ENCODE measurements at places on chromosomes 6 and 20.
A peak's percentile ranks its signal among the peaks of the same experiment; 100 is the strongest.

GRCh38 chr6:14053811-14054210 lies 63.8 kb upstream of the CD83 start:
- DNase-seq, result no peak

GRCh38 chr6:122790028-122790422 lies 967 bp downstream of the SMPDL3A start:
- no peak for DNase-seq

DNA sequence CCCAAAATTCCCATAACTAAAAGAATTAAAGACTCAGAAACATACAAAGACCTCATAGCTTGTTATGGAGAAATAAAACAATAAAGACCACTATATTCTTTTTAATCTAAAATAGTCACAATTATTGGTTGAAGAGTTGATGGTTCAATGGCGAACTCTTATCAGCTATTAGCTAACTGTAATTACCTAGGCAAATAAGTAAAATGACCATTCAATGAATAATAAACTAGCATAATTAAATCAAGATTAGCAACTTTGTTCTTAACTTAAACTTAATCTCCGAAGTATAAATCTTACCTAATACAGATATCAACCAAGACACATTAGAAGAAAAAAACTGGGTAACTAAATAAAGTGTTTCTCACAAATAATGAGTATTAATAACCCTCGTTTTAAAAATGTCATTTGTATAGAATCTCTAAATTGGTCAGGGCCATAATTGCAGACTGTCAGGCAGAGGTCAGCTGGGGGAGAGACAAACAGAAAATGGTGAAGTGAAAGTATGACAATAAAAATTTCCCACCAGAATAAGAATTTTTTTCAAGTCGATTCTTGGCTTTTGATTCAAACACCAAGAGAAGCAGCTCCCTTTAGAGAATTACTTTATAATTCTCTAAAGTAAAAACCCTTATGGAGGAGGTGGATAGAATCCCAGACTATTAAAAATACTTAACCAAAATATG lies 1.7 kb downstream of the FKBP5 start:
- DNase-seq, result no peak

DNA sequence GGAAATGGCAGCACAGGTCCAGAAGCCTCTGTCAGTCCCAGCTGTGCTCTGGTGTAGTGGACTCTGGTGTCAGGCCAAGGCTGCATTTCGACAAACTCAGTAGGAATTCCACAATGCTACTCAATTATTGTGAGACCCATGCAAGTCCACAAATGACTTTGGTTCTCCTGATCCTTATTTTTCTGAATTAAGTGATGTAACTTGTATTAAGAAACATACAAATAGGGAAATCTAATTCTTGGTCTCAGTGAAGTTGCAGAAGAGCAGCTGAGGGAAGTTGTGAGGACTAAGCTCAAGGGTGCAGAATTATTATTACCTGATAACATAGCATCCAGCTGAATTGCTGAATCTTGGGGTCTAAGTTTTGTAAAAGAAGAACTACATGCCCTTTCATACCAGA lies 116.8 kb downstream of the MAFB start:
- DNase-seq, result no peak

DNA sequence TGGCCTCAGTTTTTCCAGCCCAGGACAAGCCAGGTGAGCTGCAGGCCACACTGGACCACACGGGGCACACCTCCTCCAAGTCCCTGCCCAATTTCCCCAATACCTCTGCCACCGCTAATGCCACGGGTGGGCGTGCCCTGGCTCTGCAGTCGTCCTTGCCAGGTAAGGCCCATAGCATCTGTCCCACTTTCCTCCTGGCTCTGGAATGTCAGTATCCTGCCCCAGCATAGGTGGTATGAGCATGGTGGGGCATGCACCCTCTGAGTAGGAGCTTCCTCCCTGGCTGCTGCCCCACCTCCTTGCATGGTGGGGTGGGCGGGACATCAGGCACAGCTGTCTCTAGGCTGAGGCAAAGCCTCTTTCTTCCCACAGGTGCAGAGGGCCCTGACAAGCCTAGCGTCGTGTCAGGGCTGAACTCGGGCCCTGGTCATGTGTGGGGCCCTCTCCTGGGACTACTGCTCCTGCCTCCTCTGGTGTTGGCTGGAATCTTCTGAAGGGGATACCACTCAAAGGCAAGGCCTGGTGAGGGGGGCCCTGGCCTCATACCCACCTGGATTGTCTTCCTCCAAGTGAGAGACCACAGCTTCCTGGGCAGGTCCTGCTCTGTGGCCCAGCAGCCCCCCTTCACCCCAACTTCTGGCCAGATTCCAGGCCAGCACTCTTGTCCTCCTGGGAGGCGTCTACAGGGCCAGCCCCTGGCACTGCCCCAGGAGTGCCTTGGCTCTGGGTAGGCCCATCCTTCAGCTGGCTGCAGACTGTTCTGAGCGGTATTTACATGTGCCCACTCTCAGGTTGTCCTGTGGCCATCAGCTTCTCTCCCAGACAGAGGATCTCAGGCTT lies 9.1 kb downstream of the PI16 start:
- DNase-seq, result peak; percentile 39

DNA sequence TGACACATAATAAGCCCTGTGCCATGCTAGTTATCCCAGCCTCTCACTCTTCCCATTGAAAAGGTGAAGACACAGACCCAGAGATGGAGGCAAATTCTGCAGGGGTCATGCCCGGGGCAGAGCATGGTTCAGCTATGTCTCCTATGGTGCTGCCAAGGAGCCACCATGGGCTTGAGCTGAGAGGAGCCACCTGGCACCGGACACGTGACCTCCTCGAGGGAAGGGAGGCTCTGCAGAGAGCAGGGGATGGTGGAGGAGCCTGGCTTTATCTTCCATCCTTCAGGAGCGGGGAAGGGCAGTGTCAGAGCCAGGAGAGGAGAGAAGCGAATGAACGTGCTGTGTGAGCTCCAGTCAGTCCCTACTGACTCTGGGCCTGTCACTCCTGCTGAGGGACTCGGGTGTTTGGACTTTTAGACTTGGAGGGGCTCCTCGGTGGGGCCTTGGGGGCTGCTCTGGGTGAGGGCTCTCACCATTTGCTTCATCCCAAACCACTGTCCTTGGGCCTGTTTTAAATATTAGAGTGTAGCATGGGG lies 11.1 kb upstream of the CCN5 start:
- DNase-seq, result no peak

GRCh38 chr6:20873425-20874190 lies 339.4 kb downstream of the CDKAL1 start:
- DNase-seq, result no peak

DNA sequence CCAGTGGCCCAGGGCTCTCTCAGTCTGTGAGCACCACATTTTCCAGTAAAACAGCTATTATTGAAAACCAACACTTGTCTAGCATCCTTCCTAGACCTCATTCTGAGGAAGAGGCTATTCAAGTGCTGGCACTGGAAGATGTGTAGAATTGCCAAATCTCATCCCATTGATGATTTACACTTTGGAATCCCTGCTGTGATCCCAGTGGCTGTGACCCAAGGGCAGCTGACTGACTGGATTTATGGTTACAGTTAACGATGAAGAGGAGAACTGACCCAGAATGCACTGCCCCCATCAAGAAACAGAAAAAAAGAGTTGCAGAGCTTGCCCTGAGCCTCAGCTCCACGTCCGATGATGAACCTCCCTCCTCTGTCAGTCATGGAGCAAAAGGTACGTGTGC lies 2.4 kb downstream of the CMTR1 start:
- DNase-seq, result no peak

- no peak for DNase-seq
Observed at GRCh38 chr20:62566771-62567170, 75.5 kb upstream of the SLCO4A1 start.

Measured in CD8-positive, alpha-beta T cell (primary cell).